Stimulated activated CD4-positive, alpha-beta T cell treated with anti-CD3 and anti-CD28 coated beads, Interleukin-4, amount 100 ng/mL, for 1 hour (primary cell): ENCODE measurements at places on chromosomes 12 and 14.

DNA sequence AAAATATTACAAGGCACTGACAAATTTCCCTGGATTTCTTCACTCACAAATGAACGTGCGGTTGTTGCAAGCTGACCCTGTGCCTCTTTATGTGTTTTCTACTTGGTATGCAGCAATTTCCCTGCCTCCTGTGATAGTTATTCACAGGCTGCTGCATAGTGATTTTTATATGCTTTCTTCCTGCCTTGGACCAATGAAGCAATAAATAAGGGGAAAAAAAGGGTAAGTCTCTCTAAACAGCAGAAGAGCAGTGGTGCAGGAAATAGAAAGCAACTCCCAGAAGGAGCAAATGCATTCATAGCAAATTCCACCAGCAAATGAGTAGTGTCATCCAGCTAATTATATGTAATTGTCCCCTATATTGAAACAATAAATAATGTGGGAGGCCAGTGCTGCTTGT, 737.9 kb downstream of the GALC start:
- no peak for DNase-seq

DNA sequence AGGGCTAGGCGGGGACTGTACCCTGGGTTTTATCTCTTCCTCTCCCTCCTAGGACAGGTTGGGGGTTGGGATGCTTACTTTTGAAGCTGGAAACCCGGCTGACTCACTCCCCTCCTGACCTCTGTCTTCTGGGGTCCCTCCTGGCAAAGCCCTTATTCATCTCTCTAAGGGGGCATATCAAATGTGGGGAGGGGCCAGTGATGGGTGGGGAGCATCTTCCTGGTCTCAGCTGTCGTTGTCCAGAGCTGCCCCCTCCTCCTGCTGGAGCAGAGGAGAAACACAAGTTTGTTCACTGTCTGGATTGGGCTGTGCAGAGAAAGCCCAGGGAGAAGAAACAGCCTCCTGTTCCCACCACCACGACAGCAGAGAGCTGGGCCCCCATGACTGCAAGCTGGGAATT, 85.8 kb downstream of the TNFAIP2 start:
- DNase-seq, result no peak

DNA sequence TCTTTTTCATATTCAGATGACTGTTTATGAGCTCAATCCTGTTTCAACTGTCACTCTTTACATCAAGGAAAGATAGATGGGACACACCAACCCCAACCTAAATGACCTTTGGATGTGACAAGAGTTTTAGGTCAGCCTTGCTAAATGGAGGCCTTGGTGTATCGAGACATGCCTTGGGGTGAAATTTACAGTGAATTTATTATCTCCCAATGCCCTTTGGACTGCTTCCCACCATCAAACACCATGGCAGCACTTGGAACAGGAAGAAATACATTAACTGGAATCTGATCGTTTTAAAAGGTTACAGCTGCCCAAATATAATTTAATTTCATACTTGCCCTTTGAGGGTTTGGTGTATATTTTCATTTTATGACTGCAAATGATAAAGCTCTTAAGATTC, 327.6 kb downstream of the SOX5 start:
- DNase-seq, result no peak

- DNase-seq, result peak; percentile 50
These were observed 13.2 kb downstream of the PXN start for GRCh38 chr12:120252071-120252906.
